Stromal cell of bone marrow (primary cell): ENCODE measurements at places on chromosomes 12 and 14.

- DNase-seq = no peak
Observed at GRCh38 chr12:60349232-60349978, 753.6 kb downstream of the SLC16A7 start.

- DNase-seq = no peak
Observed at GRCh38 chr14:66085665-66086064, 400.5 kb upstream of the CCDC196 start.

GRCh38 chr14:30069536-30069935 lies 141.9 kb upstream of the PRKD1 start:
- no peak for DNase-seq

DNA sequence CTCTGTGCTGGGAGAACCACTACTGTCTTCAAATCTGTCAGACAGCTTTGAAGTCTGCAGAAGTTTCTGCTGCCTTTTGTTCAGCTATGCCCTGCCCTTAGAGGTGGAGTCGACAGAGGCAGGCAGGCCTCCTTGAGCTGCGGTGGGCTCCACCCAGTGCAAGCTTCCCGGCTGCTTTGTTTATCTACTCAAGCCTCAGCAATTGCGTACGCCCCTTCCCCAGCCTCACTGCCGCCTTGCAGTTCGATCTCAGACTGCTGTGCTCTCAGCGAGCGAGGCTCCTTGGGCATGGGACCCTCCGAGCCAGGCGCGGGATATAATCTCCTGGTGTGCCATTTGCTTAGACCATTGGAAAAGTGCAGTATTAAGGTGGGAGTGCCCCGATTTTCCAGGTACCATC lies 25.1 kb upstream of the KLRB1 start:
- DNase-seq = no peak

- DNase-seq = no peak
Observed at GRCh38 chr14:77474479-77475177, 16.7 kb downstream of the AHSA1 start.

DNA sequence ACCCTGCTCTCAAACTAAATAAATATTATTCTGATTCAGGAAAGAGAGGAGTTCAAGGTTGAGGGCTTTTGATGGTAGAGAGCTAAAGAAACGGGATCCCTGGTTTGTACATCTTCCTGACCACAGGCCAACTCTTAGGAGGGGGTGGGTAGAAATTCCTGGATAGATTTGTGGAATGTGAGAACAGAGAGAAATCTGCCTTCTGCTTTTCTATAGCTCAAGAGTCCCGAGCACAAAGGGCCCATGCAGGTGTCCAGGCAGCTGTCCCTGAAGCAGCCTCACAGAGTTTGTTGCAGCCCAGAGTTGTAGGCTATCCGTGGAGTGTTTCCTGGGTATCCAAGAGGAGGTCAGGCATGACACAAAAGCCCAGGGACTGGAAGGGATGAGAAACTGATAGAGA lies 198.6 kb downstream of the BCAT1 start:
- no peak for DNase-seq

GRCh38 chr12:116273813-116274550 lies 3.5 kb downstream of the MED13L start:
- DNase-seq = no peak

- DNase-seq = no peak
Observed at GRCh38 chr12:94173660-94174265, 25.4 kb downstream of the PLXNC1 start.

- DNase-seq = no peak
Observed at GRCh38 chr14:100474196-100474595, 113.0 kb downstream of the BEGAIN start.

GRCh38 chr12:13104409-13104808 lies 942 bp upstream of the GSG1 start:
- DNase-seq = no peak

GRCh38 chr14:30869551-30870155 lies 4.7 kb upstream of the COCH start:
- DNase-seq = no peak

DNA sequence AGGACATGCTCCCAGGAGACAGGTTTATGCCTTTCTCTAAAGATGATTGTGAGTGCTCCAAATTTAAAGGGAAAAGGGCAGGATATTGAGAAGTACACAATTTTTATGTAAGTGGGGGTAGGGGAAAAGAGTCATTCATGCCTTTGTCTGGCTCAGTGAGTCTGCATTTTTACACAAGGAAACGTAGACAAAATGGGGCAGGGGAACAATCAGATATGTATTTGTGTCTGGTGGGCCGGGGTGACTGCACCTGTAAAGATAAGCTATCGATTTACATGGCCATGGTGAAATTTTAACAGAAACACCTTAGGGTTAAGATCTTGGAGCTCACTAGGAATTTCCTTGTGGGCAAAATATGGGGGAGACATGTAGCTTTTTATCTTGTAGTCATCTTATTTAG lies 123.6 kb downstream of the VRK1 start:
- no peak for DNase-seq

DNA sequence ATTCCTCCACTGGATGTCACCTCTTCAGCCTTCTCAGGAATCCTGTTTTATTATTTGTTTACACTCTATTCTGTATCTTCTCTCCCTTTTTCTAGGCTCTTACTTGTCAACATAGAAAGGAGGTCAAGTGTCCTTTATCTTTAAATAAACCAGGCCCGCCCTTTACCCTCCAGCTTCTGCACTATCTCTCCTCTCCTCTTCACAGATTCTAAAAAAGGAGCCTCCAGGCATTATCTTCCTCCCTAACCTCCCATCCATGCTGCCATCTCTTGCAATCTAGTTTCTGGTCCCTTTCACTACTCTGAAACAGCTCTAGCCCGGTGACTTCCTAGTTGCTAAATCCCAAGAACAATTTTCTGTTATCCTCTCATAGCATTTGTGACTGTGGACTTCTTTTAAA lies 24.1 kb upstream of the ARID2 start:
- no peak for DNase-seq

DNA sequence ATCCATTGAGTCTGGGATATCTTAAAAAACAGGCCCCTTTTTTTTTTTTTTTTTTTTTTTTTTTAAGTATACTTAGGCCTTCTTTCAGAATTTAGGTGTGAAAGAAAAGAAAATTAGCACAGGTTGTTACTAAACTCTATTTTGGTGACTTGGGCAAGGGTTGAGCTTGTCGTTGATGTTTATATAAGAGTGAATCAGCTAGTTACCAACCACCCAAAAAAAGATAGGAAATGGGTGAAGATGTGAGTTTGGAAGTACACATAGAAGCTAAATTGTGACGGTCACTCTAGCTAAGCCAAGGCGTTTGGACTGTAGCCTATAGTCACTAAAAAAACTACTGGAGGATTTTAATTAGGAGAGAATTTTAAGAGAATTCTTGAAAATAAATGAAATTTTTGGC lies 1247.2 kb downstream of the AACS start:
- no peak for DNase-seq

DNA sequence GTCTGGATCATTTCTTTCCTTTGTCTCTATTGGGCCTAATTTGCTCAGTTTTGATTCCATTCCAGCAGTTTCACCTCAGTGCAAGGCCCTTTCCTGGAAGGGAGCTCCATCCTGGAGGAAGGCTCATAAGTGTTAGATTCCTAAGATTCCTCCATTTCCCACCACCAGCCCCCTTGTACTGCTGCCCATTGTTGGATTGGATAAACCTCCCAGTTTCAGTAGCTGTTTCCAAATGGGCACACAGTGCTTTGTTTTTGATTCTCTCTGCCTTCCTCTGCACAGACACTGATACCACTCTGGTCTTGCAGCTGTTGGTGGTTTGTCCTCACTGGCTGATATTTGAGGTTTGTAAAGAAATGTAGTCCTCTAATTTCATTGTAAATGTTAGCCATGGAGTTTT lies 158.9 kb downstream of the SLC15A5 start:
- DNase-seq = no peak

GRCh38 chr12:104506676-104507401 lies 50.1 kb downstream of the CHST11 start:
- no peak for DNase-seq

- no peak for DNase-seq
Observed at GRCh38 chr14:106562451-106562850, 1036.1 kb downstream of the TMEM121 start.

GRCh38 chr14:53151523-53152183 lies 1.5 kb downstream of the DDHD1 start:
- DNase-seq = peak; percentile 27

- peak; percentile 62 for DNase-seq
Observed at GRCh38 chr14:70934502-70935134, 27.4 kb downstream of the PCNX1 start.

- no peak for DNase-seq
Observed at GRCh38 chr12:47231456-47231855, 151.7 kb upstream of the AMIGO2 start.

DNA sequence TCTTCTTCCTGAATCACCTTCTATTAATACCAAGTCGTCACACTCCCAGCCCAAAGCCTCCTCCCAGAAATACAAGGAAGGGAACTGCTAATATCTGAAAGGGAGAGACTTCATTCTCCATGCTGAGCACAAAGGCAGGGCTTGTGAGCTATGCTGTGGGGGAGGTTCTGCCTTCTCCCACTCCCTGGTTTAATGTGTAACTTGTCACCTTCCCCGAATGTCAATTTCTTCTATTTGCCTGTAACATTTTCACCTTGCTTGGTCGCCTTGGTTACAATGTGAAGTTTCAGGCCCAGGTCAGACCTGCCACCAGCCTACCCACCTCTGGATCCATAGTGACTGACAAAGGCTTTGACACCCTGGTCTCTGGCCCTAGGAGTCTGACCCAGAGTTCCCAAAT lies 82.0 kb upstream of the ESRRB start:
- no peak for DNase-seq

GRCh38 chr12:45256721-45257120 lies 40.8 kb downstream of the ANO6 start:
- DNase-seq = no peak

DNA sequence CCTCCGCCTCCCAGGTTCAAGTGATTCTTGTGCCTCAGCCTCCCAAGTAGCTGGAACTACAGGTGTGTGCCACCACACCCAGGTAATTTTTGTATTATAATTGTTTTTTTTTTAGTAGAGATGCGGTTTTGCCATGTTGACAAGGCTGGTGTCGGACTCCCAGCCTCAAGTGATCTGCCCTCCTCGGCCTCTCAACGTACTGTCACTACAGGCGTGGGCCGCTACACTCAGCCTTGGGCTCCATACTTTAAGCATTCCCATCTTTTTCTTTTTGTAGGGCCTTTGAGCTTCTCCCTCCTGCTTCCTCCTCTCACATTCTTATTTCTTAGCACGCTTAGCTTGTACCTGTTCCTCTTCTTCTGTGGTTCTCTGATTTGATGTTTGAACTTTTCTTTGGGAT lies 62.8 kb downstream of the SERPINA3 start:
- DNase-seq = no peak

GRCh38 chr12:6323340-6323994 lies 13.0 kb downstream of the PLEKHG6 start:
- peak; percentile 91 for DNase-seq

DNA sequence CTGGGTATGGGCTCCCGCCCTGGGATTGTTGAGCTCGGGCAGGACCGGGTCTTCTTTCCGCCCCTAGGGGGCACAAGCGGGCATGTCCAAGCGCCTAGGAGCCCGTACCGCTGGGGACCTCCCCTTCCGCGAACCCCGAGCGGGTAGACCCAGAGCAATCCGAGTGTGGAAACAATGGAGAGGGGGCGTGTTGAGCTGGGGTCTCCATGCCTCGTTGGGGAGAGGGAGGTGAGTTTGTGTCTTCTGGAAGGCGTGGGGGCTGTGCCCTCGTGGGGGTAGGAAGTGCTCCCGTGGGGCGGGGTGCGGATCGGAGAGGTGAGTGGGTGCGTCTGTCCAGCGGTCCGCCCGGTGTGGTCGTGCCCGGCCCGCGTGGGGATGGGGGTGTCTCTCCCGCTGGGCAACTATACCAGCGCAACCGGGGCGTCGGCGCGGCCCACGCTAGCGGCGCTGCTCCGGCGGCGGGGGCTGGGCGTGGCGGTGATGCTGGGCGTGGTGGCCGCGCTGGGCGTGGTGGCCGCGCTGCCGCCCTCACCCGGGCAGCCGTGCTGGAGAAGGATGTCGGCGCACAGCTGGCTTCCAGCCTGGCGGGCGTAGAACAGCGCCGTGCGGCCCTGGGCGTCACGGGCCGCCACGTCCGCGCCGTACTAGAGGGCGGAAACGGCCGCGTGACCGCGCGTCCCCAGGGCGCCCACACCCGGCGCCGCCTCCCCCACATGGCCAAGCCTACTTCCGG lies 12.2 kb downstream of the AGAP2 start:
- DNase-seq = peak; percentile 61

DNA sequence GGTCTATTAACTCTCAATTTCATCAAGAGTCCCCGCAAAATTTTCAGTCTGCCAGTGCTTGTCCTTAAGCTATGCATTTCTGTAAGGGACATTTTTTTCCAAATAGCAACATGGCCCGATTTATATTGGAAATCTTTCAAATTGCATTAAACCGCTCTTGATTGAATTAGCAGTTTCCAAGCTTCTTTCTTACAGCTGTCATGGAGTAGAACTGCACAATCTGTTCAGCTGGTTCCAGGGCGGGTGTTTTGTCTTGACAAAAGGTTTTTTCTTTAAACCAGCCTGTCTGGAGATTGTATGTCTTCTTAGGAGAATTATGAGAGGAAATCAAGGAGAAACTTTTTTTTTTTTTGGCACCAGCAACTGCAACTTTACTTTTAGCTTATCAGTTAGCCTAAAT lies 185.8 kb downstream of the ALG10B start:
- DNase-seq = no peak

GRCh38 chr14:87745507-87746118 lies 247.4 kb downstream of the GALC start:
- peak; percentile 10 for DNase-seq

DNA sequence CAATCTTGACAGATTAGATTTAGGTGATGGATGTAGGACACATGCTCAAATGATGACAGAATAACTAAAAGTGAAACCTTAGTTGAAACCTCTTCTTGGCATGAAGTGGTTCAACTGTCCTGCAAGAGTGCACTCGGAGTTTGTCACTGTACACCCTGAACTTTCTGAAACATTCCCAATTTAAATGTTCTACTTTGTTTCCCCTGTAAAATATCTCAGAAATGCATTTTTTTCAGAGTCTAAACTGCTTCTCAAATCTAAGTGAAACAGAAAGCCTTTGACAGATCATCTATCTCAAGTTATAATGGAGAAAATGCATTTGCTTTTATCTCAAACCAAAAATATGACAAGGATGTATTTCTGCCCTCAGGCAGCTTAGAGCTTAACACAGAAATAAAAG lies 66.0 kb downstream of the BHLHE41 start:
- DNase-seq = no peak
